ENCODE measurements at places on chromosomes 13 and 19.

DNA sequence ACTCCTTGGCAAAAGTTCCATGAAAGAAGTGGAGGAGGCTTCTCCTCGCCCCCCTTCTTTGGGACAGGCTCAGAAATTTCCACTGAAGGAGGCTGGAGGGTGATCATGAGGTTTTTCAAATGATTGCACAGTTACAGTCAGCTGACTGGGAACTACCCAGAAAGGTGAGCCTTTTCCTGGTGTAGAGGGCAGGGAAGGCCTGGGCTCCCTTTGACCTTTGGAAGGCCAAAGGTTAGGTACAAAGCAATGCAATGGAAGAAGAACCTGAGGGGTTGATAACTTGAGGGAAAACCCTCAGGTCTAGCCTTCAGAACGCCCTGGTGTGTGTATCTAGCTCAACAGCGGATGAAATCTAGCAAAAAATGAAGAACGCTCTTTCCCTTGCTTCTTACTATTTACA lies 50.1 kb upstream of the SLC15A1 start:
- no peak for DNase-seq

DNA sequence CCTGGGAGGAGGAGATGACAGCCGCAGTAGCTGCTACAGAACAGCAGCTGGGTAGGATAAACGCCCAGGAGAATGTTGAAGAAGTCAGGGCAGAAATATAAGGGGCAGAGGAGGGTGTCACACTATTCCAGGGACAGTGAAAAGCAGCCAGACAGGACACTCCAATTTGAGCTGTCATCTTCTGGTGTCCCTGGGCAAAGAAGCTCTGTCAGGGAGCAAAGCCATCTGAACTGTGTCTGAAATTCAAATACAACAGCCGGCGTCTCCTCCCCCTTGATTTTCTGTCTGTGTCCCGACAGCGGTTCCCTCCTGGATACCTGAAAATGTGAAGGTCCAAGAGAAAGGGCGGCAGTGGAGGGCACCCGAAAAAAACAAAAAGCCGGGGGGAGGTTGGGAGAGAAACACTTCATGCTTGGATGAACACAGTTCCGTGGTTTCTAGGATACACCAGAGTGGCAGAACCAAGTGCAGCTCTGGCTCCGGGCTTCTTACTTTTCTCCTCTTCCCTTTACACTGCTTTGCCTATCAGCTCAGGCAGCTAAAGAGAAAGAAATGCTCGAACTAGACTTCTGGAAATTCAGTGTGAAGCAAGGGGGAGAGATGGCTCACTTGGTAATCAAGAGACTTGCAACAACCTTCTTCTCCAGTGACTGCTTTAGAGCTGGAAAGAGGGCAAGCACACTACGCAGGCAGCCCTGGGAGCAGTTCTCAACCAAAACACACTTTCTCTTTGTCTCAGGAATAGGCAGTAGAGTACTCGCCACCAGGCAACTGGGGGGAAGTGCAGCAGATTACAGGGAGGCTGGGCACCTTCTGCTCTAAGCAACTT lies 465.6 kb downstream of the ITGBL1 start:
- DNase-seq = no peak

DNA sequence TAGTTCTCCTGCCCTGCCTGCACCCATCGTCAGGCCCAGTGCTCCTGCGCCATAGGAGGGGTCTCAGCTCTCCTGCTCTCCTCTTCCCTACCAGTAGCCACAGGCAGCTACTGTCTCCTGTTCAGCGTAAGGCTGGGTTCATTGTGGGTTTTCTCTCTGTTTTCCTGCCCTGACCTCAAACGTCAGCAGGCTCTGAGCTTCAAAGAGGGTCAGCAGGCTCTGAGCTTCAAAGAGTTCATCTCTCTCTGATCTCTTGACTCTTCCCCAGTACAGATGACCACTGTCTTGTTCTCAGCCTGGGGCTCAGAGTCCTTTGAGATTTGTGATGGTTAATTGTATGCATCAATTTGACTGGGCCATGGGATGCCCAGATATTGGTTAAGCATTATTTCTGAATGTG lies 4.6 kb upstream of the CPB2 start:
- DNase-seq = no peak

DNA sequence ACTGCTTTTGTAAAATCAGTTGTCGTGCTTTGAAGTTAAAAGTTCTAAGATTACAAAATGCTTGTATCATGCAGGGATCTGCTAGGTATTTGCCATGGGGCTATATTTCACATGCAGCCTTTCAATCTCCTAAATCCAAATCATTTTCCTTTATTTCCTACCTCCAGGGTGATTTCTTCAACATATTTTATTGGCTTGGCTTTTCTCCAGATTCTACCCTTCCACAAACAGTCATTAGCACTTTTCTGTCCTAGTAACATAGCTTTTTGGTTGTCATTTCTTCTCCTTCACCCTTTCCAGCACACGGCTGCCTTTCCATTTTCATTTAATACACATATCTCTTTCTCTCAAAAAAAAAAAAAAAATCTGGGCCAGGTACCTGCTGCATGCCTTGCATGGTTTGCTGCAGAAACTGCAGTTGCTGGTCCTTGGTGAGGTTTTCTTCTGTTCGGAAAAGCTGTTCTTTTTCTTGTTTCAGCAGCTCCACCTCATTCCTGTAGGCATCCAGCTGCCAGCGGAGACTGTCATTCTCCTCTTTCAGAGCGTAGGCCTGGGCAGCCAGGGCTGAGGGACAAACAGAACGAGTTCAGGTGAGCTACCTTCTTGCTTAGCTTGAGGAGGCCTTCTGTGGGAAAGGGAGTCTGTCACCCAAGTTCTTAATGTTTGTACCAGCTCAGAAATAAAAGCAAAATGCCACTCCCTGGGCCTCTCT lies 274.7 kb downstream of the DNAJC15 start:
- DNase-seq = no peak

GRCh38 chr19:30692181-30692811 lies 320.1 kb downstream of the ZNF536 start:
- no peak for DNase-seq
